Hypothalamus (tissue), 51 donors: ENCODE measurements at places on chromosomes 12 and 14.

DNA sequence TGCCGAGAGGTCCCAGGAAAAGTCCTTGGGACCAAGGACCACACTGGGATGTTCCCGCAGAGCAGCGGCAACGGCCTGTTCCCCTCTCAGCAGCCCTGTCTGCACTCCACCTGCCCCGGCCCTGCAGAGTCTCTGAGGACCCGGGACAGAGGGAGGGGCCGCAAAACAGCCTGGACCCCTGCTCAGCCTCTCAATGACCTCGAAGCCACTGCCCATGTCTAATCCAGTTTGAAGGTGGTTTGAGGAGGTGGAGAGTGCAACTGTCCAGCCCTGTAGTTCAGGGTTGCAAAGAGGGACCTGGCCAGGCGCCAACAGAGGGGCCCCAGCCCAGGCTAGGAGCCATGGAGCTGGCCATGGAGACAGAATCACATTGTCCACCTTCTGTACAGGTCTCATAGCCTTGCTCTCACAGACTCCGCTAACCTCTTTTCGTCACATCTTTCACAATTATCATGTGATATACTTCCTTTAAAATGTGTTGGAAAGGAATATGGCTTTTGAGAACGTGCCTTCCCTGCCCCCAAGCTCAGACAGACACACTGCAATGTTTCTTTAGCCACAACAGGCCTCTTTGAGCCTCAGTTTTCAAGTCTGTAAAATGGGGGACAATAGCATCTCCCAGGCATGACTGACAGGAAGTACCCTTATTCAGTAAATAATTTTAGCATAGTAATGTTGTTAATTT lies 49.3 kb downstream of the ACTN1 start:
- no peak for DNase-seq

DNA sequence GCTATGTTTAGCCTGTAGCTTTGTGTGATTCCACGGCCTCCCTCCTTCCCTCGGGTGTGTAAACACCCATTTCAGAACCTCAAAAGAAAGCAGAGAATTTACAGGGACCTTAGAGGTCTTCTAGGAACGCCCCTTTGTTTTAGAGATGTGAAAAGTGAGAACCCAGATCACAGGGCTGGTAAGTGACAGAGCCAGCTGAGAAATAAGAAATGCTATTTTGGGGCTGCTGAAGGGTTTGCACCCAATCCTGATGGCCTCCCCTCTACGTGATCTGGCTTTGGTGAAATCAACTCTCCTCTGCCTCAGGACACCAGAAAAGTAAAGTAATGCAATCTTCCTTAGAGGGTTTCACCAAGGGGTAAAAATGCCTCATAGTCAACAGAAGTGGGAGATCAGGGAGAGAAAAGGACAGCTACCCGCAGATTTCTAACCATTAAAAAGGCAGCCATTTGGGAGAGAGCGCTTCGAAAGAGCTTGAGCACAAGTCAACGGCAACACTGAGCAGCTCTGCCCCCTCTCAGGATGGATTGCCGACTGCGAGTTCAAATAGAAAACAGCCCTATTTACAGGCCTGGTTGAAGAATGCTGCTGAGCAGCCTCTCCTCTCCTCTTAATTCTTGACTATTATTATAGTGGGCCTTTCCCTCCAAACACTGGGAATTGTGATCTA lies 78.5 kb upstream of the RASSF3 start:
- no peak for DNase-seq

GRCh38 chr14:60677701-60678100 lies 28.4 kb upstream of the SIX1 start:
- DNase-seq = no peak

GRCh38 chr14:81252278-81252677 lies 31.5 kb upstream of the GTF2A1 start:
- DNase-seq = no peak

DNA sequence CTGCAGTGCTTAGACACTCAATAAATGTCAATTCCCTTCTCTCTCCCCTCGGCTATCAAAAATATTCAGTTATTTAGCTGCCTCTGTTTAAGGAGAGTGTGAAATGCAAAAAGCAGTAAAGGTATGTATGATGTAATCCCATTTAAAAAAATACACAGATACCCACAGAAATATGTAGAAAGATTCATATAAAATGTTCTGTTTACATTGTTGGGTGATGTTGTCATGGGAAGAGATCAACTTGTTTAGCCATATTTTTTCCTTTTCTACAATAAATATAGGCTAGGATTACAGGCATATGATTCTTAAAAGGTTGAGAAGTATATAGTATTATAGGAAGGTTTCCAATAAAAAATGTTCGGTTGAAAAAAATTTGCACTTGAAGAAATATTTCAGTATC lies 7.8 kb downstream of the PPP2R3C start:
- no peak for DNase-seq
